ENCODE measurements at places on chromosomes 5 and 9. TPM values are rescaled to one million over a fixed set of nuclear protein-coding genes. Genes with fewer than 3 reads are reported as not detected.

The EIF4E1B gene
- not detected for total RNA-seq

GRCh38 chr5:3307982-3308621 is 287.5 kb upstream of the IRX1 start:
- DNase-seq: no peak

DNA sequence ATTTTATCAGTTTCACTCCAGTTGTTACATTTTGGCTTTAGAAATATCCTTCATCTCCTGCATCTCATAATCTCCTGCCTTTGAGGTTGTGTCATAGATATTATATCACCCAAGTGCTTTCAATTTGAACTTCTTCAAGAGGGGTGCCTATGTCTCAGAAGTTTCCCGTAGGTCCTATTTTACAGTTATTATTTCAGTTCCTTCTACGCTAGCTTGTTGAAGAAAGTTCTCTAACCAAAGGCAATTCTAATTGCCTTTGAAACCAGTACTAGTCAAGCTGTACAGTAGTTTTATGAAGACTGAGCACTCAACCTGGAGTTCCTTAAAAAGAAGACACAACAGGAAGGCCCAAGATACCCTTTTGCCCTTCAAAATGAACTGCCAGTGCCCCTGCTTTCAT is 116.4 kb downstream of the ZCCHC7 start:
- DNase-seq: no peak

DNA sequence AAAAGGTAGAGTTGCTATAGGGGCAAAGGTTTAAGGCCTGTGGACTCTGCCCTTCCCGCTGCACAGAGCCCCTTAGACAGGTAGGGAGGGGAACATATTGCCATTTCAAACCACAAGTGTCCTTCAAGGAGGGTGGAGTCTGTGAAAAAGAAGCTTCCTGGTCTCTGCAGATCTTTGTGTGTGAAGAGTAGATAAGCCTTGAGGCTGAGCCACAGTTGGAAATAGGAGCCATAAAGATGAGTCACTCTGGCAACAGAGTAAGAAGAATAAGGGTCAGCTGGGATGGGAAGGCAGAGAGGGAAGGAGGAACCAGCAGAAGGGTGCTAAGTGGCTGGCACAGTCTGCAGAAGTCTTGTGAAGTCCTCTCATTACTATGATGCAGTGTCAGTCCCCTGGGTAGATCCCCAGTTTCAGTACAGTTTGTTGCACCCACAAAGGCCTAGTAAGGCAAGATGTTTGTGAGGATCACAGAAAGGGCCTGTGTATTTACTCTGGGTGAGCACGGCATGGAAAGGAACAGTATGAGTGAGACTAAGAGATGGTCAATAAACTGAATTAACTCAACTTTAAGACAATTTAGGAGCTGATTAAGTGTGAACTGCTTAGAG is 18.1 kb downstream of the GRXCR2 start:
- peak; percentile 67 for DNase-seq

DNA sequence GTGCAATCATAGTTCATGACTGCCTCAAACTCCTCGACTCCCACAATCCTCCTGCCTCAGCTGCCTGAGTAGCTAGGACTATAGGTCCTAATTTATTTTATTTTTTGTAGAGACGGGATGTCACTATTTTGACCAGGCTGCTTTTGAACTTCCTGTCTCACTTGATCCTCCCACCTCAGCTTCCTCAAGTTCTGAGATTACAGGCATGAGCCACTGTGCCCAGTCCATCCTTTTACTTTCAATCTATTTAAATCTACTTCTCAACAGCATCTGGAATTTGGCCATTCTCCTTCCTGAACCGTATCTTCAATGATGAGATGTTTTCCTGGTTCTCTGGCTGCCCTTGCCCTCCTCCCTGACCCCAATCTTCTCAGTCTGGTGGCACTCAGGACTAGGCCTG is 12.2 kb upstream of the GRIN1 start:
- DNase-seq: peak; percentile 15

- DNase-seq: no peak
Observed at GRCh38 chr9:135123773-135124134, 36.3 kb downstream of the OLFM1 start.

DNA sequence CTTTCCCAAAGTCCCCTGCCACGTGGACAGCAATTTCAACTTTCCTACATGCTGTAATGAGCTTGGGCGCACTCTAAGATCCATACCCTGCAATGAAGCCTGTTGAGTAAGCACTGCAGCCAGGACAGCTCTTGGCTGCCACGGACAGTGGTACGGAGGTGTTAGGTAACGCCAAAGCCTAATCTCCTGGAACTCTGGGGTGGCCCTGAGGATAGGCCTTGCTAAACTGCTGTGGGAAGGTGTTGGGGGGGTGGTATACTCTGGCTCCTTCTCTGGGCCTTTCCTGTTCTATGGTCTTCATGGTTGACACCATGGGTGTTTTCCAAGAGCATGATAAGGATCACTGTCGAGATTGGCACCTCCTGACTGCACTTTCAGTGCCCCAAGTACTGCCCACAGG is 66.4 kb upstream of the PITX1 start:
- DNase-seq: no peak

- DNase-seq: no peak
Observed at GRCh38 chr9:70499621-70500020, 85.2 kb upstream of the KLF9 start.

GRCh38 chr9:17789316-17789715 is 210.4 kb downstream of the SH3GL2 start:
- no peak for DNase-seq

The FGF1 gene
- total RNA-seq: 0.85 TPM

The GABRA6 gene
- not detected for total RNA-seq

DNA sequence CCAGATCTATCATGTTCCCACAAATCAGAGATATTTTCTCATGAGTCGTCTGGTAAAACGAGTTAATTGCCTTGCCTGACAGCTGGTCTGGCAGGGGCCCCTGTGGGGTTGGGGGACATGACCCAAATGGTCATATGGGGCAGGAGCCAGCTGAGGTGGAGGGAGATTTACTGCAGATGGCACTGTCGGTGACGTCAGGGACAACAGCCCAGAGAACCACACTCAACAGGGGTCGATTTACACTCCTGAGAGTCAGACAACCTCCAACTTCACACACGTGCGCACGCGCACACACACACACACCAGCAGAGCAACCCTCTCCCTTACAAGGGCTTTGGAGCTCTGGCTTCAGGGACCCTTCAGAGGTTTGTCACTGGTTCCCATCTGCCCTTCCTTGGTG is 23.4 kb upstream of the GABRP start:
- no peak for DNase-seq

DNA sequence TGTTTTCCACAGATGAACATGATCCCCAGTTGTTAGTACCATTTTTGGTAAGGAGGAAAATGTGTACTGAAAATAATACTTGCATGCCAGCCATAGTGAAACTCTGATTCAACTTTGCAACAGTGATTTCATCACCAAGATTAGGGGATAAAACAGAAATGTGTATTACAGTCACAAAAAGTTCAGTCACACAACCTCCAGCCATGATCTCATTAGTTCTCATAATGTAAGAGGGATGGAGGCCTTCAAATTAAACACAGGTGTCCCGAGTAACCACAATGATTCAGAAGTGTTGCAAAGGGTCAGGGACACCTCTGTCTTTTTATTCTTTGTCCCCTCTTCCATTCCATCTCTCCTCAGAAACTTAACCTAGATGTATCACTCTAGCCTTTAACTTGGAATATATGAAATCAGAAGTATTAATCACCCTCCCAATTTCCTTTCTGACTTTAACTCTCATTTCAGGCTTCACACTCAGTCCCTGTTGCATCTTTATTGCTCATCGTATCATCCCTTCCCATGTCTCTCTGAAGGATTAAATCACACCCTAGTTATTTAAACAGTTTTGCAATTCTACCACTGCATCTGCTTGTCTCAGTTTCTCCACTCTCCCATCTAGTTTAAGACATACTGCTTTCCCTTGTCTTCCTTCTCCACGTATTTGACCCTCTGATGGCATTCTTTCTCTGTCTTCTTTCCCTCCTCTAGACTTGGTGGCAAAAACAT is 291.2 kb downstream of the ADAMTS6 start:
- DNase-seq: no peak

GRCh38 chr5:122715095-122715494 is 59.8 kb upstream of the SNX2 start:
- DNase-seq: no peak

DNA sequence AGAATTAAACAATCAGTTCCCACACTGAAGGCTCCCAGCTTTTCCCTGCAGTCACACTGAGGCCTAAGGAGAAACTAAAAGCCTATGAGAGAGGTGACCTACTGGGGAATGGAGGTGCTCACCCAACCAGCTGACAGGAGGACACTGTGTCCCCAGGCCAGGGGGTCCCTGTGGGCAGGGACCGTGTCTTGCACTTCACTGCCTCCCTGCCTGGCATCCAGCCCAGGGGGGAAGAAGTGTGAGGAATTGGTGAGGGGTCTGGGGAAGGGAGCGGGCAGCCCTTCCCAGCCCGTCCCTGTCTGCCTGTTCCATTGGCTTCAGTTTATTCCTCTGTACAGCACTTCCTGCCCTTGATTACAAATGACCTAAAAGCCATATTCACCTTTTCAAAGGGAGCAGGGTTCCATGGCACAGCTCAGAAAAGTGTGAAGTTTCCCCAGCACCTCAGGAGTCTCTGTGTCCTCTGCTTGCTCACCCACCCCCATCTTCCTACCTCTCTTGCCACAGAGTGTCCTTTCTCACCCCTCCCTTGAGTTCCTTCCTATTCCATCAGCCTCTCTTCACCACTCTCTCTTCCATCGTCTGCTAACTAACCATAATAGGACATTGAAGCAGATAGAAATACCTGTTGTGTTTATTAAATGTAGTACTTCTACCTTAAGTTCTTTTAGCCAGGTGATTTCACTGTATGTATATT is 12.9 kb downstream of the OTULINL start:
- DNase-seq: no peak
